AG20443 (cell line): ENCODE measurements at places on chromosomes 13 and 19.

- no peak for DNase-seq
Observed at GRCh38 chr13:64186503-64187250, 2771.0 kb upstream of the PCDH20 start.

GRCh38 chr19:52369559-52370340 is at the start of gene ZNF880:
Gene ZNF880 (plus strand): TSS chr19:52369923. CDS start chr19:52369966, 43 bp downstream.
- DNase-seq, result peak; percentile 99

- no peak for DNase-seq
Observed at GRCh38 chr19:46974181-46974580, 45.5 kb upstream of the NPAS1 start.

- DNase-seq, result no peak
Observed at GRCh38 chr13:39509616-39510315, 93.2 kb downstream of the LHFPL6 start.

DNA sequence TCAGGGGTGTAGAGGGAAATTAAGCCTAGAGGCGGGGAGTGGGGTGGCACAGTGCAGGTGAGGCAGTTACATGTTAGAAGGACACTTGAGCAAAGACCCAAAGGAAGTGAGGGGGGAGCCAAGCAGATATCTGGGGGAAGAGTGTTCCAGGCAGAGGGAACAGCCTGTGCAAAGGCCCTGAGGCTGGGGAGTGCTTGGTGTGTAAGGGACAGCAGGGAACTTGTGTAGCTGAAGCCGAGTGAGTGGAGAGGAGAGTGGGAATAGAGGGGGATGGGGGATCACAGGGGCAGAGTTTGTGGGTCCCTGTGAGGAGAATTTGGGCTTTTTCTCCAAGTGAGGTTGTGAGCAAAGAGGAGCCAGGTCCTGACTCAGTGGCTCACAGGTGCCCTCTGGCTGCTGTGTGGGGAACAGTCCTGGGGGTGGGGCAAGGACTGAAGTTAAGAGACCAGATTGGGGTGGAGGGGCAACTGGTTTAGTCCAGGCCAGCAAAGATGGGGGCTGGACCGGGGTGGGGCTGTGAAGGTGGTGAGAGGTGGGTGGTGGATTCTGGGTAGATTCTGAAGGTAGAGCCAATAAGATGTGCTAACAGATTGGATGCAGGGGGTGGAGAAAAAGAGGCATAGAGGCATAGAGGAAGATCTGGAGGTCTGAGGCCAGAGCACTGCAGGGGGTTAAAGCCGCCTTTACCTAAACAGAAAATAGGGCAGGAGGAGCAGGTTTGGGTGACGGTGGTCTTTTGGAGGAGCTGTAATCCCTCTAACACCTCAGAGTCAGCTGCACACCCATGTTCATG is 75.3 kb downstream of the CACNA1A start:
- DNase-seq, result peak; percentile 76

- no peak for DNase-seq
Observed at GRCh38 chr13:58949646-58950045, 1214.1 kb downstream of the DIAPH3 start.

- no peak for DNase-seq
Observed at GRCh38 chr19:41847351-41848105, 2.7 kb downstream of the DMRTC2 start.

DNA sequence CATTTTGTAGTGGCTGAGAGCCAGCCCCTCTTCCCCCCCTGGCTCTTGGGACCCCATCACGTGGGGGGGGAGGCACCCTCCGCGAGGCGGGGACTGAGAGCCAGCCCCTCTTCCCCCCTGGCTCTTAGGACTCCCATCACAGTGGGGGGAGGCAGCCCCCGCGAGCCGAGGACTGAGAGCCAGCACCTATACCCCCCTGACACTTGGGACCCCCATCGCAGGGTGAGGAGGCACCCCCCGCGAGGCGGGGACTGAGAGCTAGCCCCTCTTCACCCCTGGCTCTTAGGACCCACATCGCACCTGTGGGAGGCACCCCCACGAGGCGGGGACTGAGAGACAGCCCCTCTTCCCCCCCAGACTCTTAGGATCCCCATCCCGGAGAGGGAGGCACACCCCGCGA is 2426.5 kb upstream of the PCDH20 start:
- no peak for DNase-seq

DNA sequence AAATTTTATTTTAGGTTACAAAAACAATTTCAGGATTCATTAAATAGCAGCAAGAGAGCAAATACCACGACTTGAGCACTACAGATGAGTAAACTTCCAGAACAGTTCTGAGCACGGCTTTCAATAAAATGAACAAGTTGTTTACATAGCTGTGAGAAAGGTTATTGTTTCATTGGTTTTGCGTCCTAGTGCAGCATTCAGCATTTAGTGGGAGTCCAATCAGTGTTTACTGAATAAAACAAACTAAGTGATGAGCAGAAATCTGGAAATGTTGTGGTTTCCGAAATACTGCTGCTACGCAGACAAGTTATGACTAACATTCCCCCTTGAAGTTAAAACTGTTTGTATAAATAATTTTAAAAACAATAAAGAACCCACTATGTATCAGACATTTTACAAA is 251.5 kb upstream of the STARD13 start:
- no peak for DNase-seq

- no peak for DNase-seq
Observed at GRCh38 chr19:53660584-53660983, 28.8 kb downstream of the DPRX start.

GRCh38 chr13:93505104-93505952 is 278.7 kb downstream of the GPC6 start:
- DNase-seq, result no peak

DNA sequence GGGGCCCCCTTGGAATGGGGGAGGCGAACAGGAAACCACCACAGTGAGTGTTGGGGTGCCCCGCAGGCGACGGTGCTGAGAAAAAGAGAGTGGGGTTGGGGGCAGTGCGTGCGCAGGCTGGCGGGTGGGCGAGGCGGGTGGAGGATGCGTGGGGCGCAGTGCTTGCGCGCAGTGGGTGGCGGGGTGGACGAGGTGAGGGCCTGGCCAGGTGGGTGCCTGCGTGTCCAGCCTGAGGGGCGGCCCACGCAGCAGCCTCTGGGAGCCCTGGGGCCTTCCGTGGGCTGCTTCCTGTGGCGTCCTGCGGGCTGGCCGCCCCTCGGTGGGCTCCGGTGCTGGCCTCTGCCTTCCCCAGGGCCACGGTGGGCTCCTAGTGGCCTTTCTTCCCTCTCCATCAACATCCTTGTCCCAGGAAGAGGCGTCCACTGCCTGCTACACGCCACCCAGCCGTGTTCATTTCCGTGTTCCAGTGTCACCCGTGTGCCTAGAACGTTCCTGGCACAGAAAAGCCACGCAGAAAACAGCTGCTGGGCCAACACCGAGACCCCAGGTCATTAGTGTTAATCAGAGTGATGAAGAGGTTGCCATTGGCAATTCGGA is 7.1 kb downstream of the ATP11A start:
- DNase-seq, result no peak

- DNase-seq, result no peak
Observed at GRCh38 chr19:56681702-56682101, 10.1 kb upstream of the ZNF835 start.

- DNase-seq, result peak; percentile 45
Observed at GRCh38 chr19:47781590-47782262, 3.2 kb downstream of the SELENOW start.

GRCh38 chr13:74114641-74115040 is 19.6 kb downstream of the KLF12 start:
- no peak for DNase-seq

DNA sequence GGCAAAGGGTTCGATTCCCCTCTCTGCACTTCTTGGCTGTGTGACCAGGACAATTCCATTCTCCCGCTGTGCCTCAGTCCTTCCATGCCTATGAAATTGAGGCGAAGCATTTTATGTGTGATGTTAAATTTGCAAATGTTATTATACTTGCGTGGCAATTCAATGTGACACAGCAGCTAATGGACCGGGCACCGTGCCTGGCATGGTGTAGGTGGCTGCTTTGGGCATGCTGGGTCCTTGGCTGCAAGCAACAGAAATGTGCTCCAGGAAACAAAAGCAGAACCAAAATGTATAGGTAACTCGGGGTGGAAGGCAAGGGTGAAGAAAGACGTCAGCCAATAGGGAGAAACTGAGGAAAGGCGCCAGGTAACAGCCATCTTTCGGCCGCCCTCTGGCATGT is 37.1 kb downstream of the TINCR start:
- no peak for DNase-seq

GRCh38 chr19:14035706-14036105 is 4.1 kb downstream of the IL27RA start:
- peak; percentile 26 for DNase-seq

GRCh38 chr13:28049880-28050875 is 50.2 kb downstream of the FLT3 start:
- DNase-seq, result no peak

DNA sequence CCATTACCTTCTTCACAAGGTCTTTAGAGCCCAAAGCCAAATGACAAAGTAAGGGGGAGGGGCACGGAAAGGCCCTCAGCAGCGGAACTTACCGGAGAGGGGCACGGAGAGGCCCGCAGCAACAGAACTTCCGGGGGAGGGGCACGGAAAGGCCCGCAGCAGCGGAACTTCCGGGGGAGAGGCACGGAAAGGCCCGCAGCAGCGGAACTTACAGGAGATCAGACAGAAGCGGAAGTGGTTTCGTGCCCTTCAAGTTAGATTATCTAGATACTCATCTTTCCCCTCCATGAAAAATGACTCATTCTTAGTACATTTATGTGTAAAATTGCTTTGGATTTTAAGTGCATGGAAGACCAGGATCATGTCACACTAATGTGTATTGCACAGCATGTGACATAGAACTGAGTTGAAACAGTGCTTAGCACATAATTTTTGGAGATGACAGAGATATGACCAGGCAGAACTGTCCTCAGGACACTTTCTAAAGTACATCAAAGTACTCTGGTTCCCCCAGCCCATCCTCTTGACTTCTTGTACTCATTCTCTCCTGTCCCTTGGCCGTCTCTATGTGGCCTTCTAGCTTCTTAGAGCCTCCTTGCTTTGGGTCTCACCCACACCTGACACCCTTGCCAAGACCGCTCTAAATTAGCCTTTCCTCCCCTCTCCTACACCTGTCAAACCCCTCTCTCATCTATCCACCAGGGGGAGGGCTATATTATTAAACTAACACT is 25.7 kb upstream of the TPTE2 start:
- DNase-seq, result no peak

DNA sequence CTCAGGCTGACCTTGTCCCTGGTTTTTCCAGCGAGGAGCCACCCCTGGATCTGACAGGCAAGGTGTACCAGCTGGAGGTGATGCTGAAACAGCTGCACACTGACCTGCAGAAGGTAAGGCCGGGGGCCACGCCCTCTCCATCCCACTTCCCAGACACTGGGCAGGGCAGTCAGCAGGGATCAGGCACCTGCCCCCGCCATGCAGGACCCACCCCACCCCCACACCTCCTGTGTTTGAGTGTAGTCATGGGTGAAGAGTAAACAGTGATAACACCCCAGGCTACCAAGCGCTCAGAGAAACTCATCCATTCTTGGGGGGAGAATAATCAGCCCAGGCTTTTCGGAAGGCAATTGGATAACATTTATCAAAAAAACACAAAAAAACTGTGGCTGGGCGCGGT is 19.9 kb downstream of the DPF1 start:
- DNase-seq, result no peak

GRCh38 chr19:377801-378581 is 31.0 kb downstream of the C2CD4C start:
- DNase-seq, result no peak

- peak; percentile 44 for DNase-seq
Observed at GRCh38 chr13:99151516-99151915, 49.1 kb upstream of the UBAC2 start.

DNA sequence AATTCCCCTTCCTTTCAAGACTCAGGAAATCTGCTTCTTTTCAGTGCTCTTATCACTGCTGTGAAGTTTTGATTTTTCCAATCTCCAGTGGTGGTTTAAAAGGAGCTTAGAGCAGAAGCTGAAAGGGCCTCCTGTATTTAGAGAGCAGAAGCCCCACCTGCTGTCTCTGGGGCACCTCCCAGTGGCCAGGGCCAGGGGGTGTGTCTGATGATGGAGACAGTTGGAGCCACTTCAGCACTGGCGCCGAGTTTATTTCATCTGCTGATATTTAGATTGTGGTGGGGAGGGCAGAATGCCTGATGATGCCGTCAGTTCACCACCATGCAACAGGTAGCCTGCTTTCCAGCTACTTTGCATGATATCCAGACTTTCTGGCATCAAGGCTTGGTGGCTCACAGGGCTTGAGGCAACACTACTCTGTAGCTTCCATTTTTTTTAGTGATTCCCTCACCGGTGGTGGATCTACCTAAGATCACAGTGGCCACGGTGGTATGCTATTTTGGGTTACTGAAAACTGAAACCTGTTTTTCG is 371.9 kb downstream of the KCNRG start:
- peak; percentile 60 for DNase-seq

DNA sequence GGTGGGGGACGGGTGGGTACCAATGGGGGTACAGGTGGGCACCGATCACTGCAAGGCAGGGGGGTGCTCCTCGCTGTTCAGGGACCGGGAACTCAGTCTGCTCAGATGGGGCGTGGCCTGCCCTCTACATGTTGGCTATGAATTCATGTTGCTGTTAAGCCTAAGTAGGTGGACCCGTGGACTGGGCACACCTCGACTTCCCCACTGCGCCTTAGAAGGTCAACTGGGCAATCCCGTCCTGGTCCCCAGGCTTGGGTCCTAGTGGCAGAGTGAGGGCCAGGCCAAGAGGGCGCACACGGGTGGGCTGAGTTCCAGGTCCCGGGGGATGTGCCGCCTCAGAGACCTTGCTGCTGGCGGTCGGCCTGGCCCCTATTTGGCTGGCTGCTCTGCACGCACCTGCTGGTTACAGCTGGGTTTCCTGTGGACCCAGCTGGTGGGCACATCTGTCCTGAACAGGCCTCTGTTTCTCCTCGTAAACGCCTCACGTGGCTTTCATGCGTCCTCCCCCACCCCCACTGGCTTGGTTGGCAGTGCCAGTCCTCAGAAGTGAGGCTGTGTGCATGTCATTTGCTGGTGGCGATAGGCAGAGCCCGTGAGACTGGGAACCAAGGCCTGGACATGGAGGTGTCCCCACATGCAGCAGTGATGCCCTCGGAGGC is 13.5 kb upstream of the ZNF554 start:
- no peak for DNase-seq

GRCh38 chr13:90187478-90188350 is 1159.8 kb upstream of the MIR17HG start:
- DNase-seq, result no peak

DNA sequence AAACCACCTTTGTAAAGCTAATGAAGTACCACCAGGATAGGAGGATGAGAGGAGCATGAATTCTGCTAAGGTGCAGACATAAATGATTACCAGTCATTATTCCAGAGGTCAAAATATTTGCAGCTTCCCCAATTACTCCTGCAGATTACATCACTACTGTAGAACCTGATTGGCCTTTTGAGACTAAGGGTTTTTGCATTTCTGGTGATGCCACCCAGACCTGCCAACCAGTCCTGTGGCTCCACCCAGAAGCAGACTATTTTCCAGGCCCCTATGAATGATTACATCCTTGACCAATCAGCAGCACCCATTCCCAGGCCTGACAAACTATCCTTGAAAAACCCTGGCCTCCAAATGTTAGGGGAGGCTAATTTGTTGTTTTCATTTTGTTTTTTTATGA is 11.2 kb upstream of the KCNC3 start:
- no peak for DNase-seq

DNA sequence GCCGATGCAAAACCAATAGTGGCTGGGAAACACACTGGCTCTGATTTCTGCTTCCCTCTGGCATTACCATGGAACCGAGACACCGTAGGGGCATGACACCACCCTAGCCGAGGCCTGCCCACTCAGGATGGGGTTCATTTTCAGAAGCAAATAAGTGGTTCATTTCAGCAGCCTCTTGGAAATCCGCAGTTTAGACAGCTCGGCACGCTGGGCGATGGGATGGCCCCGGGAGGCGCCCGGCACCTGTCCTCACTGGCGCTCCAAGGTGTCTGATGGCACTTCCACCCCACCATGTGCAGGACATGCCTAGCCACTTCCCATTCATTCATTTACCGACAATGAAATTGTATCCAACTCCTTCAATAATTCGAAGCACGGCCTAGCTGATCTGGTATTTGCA is 33.8 kb downstream of the KLF2 start:
- no peak for DNase-seq
